Motor neuron (in vitro differentiated cells): ENCODE measurements at places on chromosomes 6 and 20.

GRCh38 chr20:31680286-31681127 lies 42.2 kb downstream of the BCL2L1 start:
- ATAC-seq, result no peak

GRCh38 chr20:9344083-9344920 lies 170.1 kb upstream of the LAMP5 start:
- ATAC-seq, result no peak

DNA sequence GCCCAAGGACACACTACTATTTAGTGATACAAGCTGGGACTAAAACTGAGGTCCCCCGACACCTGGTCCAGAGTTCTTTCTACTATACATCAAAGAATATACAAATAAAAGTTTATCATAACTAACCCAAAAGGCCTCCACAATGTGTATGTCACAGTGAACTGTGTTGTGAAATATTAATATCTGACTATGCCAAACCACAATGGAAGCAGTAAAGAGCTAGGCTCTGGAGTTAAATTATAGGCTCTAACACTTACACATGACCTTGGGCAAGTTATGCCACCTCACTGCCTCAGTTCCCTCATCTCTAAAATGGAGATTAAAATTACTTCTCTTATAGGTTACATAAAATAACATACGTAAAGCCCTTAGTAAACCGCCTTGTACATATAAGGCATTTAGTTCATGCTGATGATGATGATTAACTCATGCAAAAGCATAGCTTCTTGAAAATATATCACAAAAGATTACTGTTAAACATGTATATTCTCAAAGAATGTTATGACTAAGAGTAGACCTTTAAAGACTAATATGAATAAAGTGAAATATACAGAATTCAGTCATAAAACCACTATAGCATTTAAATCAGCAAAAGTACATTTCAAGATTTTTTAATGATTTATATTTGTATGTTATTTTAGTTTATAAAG lies 5.7 kb downstream of the SUPT3H start:
- ATAC-seq, result no peak

GRCh38 chr6:113971741-113972140 lies 793 bp upstream of the HDAC2 start:
- ATAC-seq, result no peak

DNA sequence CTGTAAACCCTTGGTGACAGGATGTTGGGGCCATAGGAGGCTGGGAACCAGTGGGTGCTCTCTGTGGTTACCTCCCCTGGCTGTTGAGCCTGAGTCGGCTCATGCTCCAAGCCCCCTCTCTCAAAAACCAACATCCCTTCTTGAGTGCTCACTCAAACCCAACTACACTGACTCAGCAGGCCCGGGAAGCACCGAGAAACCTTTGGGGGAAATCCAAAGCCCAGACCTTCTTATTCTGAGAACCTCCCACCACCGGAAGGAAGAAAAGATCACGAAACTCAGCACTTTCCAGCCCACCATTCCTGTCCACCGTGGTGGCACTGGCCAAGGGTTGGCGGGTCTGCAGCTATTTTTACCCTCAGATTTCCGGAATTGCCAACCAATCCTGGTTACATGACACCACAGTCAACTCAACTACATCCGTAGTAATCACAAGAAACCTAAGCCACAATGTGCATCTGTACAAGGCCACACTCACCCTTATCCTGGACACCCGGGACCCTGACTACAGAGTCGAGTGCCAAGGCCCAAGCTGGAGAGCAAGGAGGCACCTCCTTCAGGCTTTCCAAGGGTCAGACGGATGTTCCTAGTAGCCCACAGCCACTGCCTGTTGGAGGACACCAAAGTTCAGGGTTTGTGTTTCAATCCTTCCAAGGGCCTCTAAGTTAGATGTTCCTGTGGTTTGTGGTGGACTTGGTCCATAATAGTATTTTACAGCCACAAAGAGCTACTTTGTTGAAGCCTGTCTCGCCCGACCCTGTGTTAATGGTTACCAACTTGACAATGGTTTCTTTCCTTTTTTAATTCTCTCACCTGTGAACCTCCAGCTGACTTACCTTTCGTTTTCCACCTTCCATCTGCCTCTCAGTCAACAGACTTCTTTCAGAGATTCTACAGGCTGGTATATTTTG lies 317.0 kb downstream of the CDC5L start:
- ATAC-seq, result no peak

- peak; percentile 84 for ATAC-seq
Measured at GRCh38 chr20:54062812-54063280, 7.5 kb downstream of the BCAS1 start.

- no peak for ATAC-seq
Measured at GRCh38 chr6:146545581-146545980, 1.9 kb downstream of the RAB32 start.

GRCh38 chr6:94175465-94175864 lies 756.1 kb upstream of the EPHA7 start:
- ATAC-seq, result peak; percentile 40

- ATAC-seq, result peak; percentile 49
Measured at GRCh38 chr6:26521600-26522391, 16.4 kb upstream of the HMGN4 start.

DNA sequence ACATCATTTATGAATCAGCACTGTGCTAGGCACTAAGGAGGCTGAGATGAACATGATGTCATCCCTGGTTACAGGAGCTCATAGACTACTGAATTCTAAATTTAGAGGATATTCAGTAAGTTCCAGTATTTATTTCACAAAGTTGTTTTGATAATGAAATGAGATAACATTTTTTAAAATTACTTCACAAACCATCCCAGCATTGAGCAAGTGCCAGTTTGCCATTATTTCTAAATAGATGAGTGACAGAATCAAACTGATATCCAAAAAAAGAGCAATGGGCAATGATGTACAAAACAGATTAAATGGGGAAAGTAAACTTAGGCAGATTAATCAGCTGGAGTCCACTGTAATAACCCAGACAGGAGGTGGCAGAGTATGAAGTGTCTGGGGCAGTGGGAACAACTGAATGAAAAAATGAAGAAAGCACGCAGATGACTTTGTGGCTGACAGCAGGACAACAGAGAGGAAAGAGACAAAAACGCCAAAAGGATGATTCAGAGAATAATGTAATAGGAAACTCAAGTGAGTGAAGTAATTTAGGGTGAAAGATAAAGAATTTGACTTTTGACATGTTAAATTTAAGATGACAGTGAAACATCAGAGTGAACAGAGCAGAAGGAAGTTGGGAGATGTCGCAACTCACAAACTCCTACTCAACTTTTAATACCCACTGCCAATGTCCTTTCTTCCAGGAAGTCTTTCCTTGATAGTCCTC lies 70.2 kb downstream of the RCAN2 start:
- ATAC-seq, result no peak

DNA sequence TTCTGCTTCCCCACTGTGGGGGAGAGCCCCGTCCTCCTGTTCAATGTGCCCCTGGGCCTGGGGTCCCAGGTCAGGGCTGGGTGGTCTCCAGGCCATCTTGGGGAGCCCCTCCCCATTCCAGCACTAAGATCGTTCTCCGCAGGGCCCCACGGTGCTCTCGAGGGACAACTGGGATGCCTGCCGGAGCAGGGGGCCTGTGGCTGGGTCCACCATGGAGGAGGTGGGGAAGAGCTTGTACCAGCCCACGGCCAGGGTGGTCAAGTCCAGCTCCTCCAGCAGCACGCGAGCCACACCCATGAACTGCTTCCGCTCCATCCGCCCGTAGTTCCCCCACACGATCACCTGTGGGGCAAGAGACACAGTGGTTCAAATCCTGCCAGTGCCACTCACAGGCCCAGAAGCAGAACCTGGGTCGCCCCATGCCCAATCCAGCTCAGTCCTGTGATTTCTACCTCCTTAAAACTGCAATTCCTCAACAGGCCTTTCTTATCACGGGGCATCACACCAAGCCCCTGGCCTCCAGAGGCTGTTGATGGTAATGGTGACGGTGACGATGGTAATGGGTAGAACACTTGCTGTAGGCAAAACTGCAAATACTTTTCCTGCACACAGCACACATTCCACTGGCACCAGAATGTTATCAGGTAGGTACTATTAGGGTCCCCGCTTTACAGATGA lies 10.5 kb downstream of the KCNK15 start:
- ATAC-seq, result no peak

DNA sequence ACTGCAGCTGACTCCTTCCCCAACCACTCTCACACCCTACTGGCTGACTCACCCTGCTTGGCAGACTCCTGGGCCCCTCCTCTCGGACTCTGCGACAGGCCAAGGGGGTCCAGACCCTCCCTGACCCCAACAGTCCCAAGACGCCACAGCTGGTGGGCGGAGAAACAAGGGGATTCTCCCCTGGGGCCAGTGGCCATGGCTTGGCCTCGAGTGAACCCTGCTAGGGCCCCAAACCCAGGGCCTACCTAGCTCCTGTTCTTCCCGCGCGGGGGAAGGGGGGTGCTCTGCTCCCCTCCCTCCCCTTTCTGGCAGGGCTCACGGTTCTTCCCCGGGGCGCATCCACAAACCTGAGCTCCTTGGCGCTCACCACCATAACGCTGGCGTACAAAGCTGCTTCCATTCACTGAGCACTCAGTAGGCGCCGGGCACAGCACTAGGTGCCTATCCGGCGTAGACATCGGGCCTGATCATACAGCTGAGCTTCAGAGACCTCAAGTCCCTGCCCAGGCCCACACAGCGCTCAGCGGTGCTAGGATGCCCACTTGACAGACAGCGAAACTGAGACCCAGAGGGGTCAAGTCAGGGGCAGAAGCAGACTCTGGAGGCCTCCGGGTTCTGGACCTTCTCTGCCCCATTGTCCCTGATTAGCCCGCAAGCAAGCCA lies 597 bp downstream of the ADA start:
- no peak for ATAC-seq

GRCh38 chr6:67141005-67141404 lies 1434.0 kb upstream of the EYS start:
- ATAC-seq, result no peak

DNA sequence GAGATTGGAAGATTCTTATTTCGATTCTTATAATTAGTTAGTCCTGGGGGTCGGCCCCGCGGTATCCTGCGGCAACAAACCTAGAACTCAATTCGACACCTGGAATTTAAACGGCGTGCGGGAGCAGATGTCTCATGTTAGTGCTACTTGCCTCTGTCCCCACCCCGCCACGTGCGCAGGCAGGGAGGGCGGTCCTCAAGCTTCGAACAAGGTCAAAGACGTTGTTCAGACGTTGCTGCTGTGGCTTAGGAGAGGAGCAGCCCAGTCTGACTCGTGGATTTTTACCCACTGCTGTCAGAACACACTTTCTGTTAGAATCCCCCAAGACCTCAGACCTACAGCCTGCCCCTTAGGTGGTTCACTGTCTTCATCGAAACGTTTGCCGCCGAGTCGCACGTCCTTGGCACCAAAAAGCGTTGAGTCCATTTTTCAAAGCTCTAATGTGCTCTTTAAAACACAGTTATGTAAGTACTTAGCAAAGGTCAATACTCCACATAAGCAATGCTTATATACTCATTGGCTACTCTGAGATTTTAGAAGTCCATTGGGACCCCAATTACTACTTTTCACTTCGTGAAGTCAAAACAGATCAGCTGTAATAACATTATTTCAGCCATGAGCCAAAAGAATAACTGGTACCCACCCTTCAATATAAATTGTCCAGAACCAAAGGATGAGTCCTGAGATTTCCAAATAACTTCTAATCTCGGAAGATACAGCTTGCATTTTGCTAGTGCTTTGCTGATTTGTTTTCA lies 2.7 kb upstream of the C6orf62 start:
- peak; percentile 67 for ATAC-seq

DNA sequence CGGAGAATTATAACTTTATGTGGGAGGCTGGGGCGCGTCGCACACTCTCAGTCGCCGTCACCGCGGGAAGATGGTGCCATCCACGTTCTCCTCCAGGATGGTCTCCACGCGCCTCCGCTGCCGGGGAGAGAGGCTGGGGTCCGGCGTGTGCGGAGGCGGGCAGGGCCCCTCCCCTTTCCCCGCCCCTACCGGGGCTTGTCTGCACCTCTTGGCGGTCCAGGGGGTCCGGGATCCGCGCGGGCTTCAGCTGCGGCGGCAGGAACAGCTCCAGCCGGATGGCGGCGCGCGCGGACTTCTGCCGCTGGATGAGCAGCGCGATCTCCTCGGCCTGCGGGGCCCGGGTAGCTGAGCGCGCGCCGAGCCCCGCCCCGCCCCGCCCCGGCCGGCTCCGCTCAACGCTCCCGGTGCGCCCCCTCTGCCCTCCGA lies 807 bp downstream of the LKAAEAR1 start:
- peak; percentile 49 for ATAC-seq

DNA sequence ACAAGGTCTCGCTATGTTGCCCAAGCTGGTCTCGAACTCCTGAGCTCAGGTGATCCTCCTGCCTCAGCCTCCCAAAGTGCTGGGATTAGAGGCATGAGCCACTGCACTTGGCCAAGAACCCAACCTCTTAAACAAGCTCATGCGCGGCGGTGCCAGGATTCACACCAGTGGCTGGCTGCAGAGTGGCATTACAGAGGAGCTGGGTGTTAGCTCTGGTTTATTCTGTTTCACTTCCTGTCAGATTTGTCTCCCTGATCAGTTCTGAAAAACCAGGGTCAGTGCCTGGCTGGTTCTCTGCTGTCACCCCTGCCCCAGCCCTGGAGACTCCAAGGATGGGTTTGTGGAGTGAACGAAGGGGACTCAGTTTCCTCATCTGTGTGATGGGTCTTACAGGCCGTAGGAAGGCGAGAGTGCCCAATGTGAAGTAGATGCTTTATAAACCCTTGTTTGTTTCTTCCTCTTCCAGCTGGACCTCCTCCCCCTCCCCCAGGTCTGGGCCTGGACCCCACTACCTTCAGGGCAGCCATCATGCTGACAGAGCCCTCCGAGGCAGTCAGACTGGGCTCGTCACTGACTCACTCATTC lies 63.4 kb downstream of the UBE2V1 start:
- ATAC-seq, result no peak

DNA sequence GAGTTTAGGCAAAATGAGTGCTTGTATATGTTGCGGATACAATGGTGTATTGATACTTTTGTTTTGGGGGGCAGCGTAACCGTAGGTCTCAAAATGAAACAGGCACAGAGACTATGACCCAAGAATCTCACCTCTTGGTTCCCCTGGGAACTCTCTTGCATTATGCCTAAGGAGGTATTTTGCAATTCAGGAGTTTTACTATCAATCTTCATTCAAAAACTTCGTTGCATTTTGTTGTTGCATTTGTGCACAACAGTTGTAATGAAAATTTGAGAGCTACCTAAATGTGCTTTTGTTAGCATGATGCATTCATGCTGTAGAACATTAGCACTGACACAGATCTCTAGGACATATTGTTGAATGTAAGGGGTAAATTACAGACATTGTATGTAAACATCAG lies 18.2 kb downstream of the VTA1 start:
- no peak for ATAC-seq

GRCh38 chr6:118252474-118252873 lies 295.6 kb upstream of the PLN start:
- no peak for ATAC-seq

GRCh38 chr6:89613790-89614189 lies 24.8 kb downstream of the LYRM2 start:
- no peak for ATAC-seq
